Endothelial cell (in vitro differentiated cells): ENCODE measurements at places on chromosomes 7 and 10.
A peak's percentile ranks its signal among the peaks of the same experiment; 100 is the strongest.

- DNase-seq: peak; percentile 24
These were observed 61.4 kb upstream of the PPP1R3C start for GRCh38 chr10:91694170-91694794.

- DNase-seq: no peak
These were observed 35.4 kb upstream of the PODXL start for GRCh38 chr7:131591687-131592319.

DNA sequence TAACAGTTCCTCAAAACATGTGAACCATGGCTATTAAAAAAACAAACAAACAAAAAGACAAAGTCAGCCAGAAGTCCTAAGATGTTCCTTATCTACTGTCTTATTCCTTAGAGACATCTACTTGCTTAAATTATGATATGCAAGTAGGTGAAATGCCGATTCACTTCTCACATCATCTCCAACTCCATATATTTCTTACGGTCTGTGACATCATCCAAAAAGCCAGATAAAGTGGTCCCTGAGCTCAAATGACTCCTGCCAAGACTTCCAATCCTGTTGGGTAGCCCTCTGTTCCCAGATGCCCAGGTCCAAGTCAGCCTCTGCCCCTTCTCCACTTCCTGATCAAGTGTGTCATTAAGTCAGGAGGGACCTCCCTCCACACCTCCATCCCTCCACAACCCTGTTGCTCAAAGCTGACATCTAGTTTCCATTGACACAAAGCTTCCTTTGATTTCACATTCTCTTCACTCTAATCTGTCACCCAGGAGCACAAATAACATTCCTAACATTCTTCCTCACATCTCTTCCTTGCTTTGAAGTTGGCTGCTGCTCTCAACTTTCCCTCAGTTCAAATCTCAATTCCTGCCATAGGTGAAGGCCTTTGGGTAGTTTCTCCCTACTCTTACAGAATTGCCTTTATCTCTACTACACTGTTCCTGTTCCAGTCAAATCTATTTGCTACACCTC, 56.1 kb upstream of the PDLIM1 start:
- no peak for DNase-seq

GRCh38 chr7:50589364-50589763, 24.2 kb upstream of the DDC start:
- no peak for DNase-seq

- no peak for DNase-seq
These were observed 188.4 kb downstream of the POLR1F start for GRCh38 chr7:19520392-19520791.

GRCh38 chr7:156111-157007, 36.0 kb upstream of the FAM20C start:
- DNase-seq: no peak

- DNase-seq: no peak
These were observed 38.4 kb downstream of the ZNF518A start for GRCh38 chr10:96168546-96168945.

- DNase-seq: no peak
These were observed 708 bp upstream of the GPR85 start for GRCh38 chr7:113087071-113087998.

DNA sequence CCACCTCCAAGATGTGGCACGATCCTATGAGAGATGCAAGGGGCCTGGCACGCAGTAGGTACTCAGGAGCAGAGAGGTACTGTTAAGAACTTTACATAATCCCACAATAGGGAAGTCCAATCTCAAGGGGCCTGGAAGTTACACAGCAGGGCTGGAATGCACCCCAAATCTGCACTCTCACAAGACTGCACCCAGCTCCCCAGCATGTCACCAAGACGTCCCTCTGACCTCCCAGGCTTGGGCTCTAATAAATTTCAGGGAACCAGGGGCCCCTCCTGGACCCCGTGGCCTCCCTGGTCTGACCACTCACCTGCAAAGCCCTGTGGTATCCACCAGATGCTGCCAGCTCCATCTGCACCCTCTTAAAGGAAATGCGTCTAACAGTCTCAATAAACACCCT, 94.9 kb downstream of the OAT start:
- no peak for DNase-seq

- peak; percentile 62 for DNase-seq
These were observed 38.5 kb upstream of the STEAP4 start for GRCh38 chr7:88344956-88345832.

DNA sequence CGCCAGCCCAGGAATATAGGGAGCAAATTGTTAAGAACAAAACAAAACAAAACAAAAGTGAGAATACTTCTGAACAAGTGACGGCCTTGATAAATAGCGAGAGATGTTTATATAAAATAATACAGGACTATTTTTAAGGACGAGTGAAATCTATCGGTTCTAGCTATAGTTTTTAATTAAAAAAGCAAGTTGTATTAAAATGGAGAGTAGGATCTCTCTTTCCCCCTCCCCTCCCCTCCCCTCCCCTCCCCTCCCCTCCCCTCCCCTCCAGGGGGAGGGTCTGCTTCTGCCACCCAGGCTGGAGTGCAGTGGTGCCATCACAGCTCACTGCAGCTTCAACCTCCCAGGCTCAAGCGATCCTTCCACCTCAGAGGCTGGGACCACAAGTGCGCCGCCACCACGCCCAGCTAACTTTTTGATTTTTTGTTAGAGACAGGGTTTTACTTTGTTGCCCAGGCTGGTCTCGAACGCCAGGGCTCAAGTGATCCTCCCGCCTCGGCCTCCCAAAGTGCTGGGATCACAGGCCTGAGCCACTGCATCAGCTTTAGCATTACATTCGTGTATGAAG, 440 bp upstream of the TCAF1 start:
- no peak for DNase-seq

GRCh38 chr10:69575164-69575722, 2.0 kb upstream of the NEUROG3 start:
- no peak for DNase-seq

DNA sequence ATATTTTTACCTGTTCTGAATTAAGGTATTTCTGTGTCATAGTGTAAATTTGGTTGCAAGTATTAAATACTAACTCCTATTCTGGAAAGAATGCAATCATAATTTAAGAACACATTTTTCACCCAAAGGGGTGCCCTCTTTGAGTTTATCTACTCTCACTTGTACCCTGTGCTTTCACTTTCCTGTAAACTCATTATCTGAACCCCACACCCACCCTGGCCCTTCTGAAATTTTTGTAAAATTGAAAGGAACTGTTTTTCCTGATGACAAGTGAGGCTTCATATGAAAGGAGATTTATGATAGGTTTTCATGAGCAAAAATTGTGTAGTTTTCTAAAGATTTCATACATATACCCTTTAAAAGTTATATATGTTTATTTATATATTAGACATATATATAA, 134.5 kb downstream of the WNT2 start:
- no peak for DNase-seq

DNA sequence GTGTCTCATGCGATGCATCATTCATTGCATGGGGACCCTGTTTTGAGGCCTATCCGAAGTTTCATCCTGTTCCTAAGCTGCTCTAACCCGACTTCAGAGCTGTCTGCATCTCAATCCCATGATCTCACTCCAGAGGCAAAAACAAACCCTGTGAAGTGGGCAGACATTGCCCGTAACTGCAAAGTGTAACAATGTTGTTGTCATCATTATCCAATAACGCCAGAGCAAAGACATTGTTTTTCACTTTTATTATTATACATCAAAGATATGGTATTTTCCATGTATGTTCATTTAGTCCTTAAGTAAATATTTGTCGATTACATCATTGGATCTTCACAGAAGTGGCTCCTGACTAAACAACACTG, 246.7 kb downstream of the KLF6 start:
- DNase-seq: no peak

DNA sequence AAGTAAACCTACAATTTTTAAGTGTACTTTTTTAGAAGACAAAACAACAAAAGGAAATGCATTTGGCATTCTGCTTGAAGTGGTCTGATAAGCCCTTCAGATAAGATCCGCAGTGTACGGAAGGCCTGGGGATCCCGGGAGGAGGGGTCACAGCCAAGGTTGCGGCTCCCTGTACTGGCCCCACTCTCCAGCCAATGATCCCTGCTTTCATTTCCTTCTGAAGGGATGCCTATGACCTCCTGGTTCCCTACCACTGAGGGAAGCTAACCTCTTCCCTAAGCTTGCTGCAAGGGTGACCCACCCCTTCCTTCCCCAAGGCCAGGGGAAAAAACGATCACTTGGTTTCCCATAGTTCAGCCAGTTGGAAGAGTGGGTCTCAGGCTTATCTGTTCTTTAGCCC, 5.3 kb downstream of the DENND2A start:
- DNase-seq: no peak

- DNase-seq: no peak
These were observed 253.2 kb upstream of the SMIM30 start for GRCh38 chr7:113371416-113372043.

GRCh38 chr7:66152371-66153191, 37.9 kb downstream of the CRCP start:
- DNase-seq: no peak

DNA sequence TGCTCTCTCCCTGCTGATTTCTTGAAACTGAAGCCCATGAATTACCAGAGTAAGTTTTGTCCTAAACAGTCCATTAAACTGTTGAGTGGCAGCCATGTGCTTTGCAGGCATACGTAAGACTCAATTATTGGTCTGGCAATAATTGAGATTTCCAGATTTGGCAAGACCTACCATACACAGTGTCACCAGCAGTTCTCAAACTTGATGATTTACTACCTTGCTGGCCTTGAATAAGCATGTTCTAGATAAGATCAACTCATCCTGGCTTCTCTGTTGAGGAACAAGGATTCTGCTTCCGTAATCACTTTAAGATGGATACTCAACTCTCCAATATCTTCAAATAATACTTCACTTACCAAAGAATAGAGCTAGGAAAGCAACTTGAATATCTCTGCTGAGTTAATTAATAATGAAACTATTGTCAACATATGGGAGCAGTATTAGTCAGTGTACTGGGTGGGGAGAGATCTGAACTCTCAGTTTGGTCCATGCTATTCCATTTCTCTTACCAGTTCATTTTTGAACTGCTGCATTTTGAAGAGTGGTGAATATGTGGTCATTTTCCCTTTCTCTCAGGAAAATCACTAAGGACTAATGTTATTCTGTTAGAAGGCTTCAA, 181.4 kb downstream of the IPMK start:
- no peak for DNase-seq

DNA sequence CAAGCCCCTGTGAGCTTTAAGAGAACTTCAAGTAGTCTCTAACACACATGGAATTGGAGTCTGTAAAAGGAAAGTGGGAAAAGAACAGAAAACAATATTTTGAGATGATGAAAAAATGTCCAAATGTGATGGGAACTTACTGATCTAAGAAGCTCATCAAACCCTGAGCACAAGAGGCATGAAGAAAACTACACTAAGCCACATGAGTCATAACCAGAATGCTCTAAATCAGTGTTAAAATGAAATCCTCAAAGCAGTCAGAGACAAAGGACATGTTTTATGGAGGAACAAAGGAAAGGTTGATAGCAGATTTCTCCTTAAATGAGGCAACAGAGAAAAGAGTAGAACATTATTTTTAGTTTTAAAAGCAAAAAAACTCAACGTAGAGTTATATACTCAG, 37.2 kb downstream of the ZNF33A start:
- no peak for DNase-seq

DNA sequence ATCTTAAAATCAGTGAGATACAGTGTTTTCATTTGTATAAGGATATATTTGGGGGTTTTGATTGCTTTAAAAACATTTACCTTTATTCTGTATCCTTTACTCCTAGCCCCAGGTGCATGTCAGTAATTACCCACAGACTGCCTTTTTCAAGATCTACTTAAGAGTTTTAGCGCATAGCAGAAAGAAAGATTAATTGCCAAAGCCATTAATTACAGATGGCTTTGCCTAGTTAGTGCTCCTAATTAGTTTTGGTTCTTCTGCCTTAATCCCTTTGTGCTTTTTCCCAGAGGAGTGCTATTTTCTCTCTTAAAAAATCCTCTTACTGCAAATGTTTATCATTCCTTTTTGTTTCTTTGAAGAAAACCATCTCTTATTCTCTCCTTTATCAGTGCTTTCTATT, 122.8 kb downstream of the MAPK8 start:
- no peak for DNase-seq

- DNase-seq: no peak
These were observed 1.8 kb upstream of the TMEM184A start for GRCh38 chr7:1557771-1558170.

GRCh38 chr10:96276831-96277230, 5.5 kb upstream of the BLNK start:
- no peak for DNase-seq

GRCh38 chr10:3046981-3047547, 20.3 kb upstream of the PFKP start:
- DNase-seq: no peak

GRCh38 chr7:151807846-151808245, 69.1 kb downstream of the PRKAG2 start:
- no peak for DNase-seq

GRCh38 chr7:84841809-84842208, 345.0 kb downstream of the SEMA3D start:
- no peak for DNase-seq

DNA sequence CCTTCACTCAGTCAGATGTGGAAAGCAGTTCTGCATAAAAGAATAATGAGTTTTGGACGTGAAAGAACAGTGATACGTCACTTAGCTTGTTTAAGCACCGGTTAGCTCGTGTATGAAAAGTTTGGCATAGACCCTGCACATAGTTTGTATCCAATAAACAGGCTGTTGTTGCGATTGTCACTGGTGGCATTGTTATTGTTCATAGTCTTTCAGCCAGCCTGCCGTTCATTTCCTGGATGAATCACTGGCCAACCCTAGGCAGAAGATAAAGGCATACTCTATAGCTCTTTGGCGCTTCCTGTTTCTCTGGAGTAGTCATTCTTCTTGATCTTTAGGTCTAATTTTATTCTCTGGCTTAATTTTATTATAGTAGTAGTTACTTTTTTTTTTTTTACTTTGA, 57.8 kb upstream of the ANKRD30A start:
- no peak for DNase-seq

- no peak for DNase-seq
These were observed 183.6 kb upstream of the DGKB start for GRCh38 chr7:15086131-15086611.

DNA sequence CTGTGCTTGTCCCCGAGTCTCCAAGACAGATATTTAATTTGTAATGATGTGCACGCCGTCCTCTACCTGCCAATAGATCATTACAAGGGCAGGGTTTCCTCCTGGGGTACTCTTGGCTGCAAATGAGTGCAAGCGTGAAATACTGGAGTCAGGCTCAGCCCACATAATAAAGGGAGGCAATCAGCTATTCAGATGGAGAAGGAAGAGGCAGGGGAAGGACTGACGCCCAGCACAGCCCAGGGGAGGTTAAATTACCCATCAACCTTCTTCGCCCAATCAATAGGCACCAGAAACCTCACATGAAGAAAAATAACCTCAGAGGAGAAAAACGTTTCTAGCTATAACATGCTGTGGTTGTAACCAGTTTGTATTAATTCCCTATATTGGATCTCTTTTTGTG, 544.9 kb upstream of the ADARB2 start:
- DNase-seq: no peak
